ENCODE measurements at places on chromosomes 1 and 21.

DNA sequence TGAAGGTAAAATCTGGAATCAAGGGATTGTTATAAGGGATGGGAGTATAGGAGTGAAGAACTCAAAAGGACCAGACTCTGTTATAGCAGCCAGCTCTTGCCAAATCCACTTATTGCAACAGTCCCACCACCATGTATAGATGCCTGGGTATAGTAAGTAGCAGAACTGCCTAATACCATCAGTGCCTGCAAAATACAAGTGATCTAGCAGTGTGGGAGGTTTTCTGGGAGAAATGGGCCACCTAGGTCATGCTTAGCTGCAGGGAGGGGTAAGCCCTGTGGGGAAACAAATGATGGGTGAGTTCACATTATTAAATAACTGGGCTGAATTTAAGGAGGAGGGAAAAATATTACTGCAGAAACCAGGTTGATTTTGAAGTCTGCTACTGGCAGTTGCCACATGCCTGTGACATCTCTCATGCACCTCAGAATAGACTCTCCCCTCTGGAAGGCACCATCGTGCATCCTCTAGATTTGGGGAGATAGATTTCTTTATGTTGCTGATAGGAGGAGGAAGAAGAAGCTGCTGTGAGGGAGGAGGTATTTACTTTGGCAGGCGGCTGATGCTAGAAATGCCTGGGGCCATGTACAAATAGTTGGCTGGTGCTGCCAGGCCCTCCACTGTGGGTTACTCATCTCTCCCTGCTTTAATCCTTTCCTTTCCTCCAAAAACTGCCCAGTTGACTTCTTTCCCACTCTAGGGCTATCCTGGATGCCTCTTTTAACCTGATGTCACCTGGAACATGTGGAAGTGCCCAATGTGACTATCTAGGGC, 27.5 kb downstream of the HLX start:
- H3K27ac ChIP-seq = no peak overlapping the region
- no peaks in the 10 kb centered on the region for H3K36me3 ChIP-seq
- no peak overlapping the region for H3K4me3 ChIP-seq
- H3K4me1 ChIP-seq = no peaks in the 10 kb centered on the region

DNA sequence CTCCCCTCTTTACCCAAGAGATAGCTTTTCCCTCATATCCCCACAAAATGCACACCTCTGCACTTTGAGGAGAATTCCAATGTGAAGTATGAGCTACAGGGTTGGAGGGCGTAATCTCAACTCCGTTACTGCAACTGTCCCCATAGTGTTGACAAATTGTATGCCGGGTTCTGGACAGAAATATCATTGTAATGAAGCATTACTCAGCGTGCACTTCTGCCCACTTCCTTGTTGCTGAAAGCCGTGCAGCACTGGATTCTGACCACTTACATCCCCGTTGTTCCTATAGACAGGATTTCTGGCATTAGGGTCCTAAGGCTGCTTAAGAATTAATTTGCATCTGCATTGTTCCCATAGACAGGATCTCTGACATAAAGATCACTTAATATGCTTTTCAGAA, 205.6 kb downstream of the RHOU start:
- no peak overlapping the region for H3K4me3 ChIP-seq
- H3K27me3 ChIP-seq = no peaks in the 10 kb centered on the region
- peaks cover 55% of the 10 kb centered on the region for H3K4me1 ChIP-seq

DNA sequence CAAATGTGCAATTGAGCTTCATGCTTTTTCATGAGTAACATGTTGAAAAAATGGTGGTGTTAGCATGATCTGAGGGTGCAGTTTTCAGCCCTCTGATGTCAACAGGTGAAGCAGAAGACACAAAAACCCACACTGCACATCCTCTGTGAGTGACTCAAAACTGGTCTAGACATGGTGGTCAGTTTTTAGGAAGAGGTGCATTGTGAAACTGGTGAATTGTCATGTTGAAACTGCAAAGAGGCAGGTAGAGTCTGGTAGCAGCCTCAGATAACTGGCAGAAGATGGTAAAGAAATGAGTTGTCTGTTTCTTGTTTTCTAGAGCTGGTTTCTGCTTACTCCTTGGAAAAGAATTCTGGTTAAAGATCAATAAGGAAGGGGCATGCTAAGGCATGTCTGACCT, 97.3 kb upstream of the HMCN1 start:
- H3K27me3 ChIP-seq = no peaks in the 10 kb centered on the region
- H3K27ac ChIP-seq = peak overlapping the region; percentile 80
- H3K4me1 ChIP-seq = peaks cover 31% of the 10 kb centered on the region
- H3K4me3 ChIP-seq = peak overlapping the region; percentile 12
- peaks cover 43% of the 10 kb centered on the region for H3K36me3 ChIP-seq
- DNase-seq = peak; percentile 75

GRCh38 chr21:41091616-41092015, 76.3 kb upstream of the BACE2 start:
- no peak for DNase-seq
- no peaks in the 10 kb centered on the region for H3K4me1 ChIP-seq
- no peak overlapping the region for H3K4me3 ChIP-seq
- peaks cover 7% of the 10 kb centered on the region for H3K27me3 ChIP-seq
- no peaks in the 10 kb centered on the region for H3K36me3 ChIP-seq

DNA sequence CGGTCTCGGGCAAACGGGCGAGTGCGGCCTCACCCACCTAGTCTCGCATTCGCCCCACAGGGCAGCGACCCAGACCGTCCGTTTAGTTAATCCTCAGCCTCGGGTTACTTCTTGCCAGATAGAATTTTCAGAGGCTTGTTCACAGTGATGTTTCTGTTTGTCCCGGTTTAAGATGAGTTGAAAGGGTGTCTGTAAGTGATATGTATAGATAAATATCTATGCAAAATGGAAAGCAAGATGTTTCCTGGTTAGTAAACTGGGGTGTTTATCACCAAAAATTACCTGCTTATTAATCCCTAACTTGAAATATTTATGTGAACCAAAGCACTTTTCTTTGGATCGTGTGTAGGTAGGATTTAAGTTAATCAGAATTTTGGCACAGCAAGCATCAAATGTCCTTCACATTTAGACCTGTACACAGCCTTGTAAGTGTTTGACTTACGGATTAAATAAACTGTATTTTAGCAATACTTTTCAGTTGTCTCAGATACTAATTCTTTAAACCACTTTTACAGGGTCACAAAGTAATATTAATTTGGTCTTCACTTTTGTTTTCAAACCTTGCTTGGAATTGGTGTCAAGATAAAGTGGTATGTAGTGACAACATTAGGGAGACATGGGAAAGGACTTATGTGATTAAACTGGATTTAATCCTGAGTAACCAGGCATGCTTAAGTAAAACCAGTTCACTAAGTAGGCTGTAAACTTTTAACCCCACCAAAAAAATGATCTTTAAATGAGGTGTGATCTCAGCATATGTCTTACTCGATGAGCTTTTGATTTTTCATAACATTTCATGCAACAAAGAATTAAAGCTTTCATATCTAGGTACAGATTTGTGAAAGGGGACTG, 914 bp downstream of the ZNF326 start:
- peak overlapping the region; percentile 96 for H3K27ac ChIP-seq
- peak overlapping the region; percentile 99 for H3K4me3 ChIP-seq
- H3K4me1 ChIP-seq = peaks cover 26% of the 10 kb centered on the region
- no peak for DNase-seq

DNA sequence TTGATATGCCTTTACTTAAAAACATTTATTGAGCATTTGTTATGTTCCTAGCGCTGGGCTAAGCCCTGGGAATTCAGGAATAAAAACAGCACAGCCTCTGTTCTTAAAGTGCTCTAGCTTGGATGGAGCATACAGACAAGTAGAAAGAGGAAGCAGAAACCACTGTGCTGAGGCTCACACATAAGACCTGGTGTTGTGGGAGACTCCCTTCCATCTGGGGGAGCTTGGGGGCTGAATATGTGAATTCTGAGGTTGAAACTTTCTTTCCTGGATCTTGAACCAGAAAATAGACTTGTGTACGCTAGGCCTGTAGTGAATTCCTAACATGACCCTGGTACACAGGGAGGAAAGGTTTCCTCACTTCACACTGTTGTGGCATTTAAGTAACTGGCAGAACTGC, 209.9 kb downstream of the ZNF326 start:
- no peaks in the 10 kb centered on the region for H3K4me1 ChIP-seq
- H3K27ac ChIP-seq = no peak overlapping the region
- no peak overlapping the region for H3K4me3 ChIP-seq
- peaks cover 1% of the 10 kb centered on the region for H3K27me3 ChIP-seq

GRCh38 chr1:184158896-184159681, 107.6 kb downstream of the TSEN15 start:
- H3K4me3 ChIP-seq = no peak overlapping the region
- peaks cover 5% of the 10 kb centered on the region for H3K27me3 ChIP-seq
- no peak overlapping the region for H3K27ac ChIP-seq
- DNase-seq = no peak
- H3K4me1 ChIP-seq = no peaks in the 10 kb centered on the region

DNA sequence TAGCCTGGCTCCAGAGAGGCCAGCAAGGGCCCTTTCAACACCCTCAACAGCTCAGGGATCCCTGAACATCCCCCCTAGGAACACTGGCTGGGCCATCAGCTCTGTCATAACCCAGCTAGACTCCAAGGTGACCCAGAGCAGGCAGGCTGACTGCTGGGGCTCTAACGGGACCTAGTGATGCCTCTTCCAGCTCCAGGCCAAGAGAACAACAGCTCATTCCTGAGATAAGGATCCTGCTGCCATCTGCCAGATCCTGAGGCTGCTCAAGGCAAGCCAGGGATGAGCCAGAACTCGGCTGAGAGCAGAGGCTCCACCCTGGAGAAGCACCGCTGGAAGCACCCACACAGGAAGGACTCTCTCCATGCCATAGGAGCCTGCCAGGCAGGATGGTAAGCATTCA, 2.0 kb downstream of the VSIG8 start:
- no peak overlapping the region for H3K4me3 ChIP-seq
- DNase-seq = no peak
- peaks cover 4% of the 10 kb centered on the region for H3K4me1 ChIP-seq
- H3K36me3 ChIP-seq = no peaks in the 10 kb centered on the region
- H3K27me3 ChIP-seq = peaks cover 10% of the 10 kb centered on the region

GRCh38 chr1:157781048-157781447, 4.1 kb upstream of the FCRL2 start:
- peaks cover 10% of the 10 kb centered on the region for H3K4me1 ChIP-seq
- H3K36me3 ChIP-seq = no peaks in the 10 kb centered on the region
- peaks cover 2% of the 10 kb centered on the region for H3K27me3 ChIP-seq
- no peak overlapping the region for H3K27ac ChIP-seq
- DNase-seq = no peak
- H3K4me3 ChIP-seq = no peak overlapping the region

GRCh38 chr1:226942392-226942791, 2.3 kb downstream of the COQ8A start:
- H3K36me3 ChIP-seq = no peaks in the 10 kb centered on the region
- no peak overlapping the region for H3K4me3 ChIP-seq
- DNase-seq = no peak

GRCh38 chr1:63843010-63843409, 69.2 kb downstream of the ROR1 start:
- DNase-seq = no peak
- no peaks in the 10 kb centered on the region for H3K36me3 ChIP-seq
- H3K4me3 ChIP-seq = no peak overlapping the region
- H3K27me3 ChIP-seq = peaks cover 14% of the 10 kb centered on the region
- no peaks in the 10 kb centered on the region for H3K4me1 ChIP-seq

GRCh38 chr1:198245379-198245778, 88.6 kb downstream of the NEK7 start:
- H3K36me3 ChIP-seq = peaks cover 26% of the 10 kb centered on the region
- no peak overlapping the region for H3K27ac ChIP-seq
- no peak for DNase-seq
- no peaks in the 10 kb centered on the region for H3K27me3 ChIP-seq

- H3K4me1 ChIP-seq = no peaks in the 10 kb centered on the region
- peaks cover 6% of the 10 kb centered on the region for H3K27me3 ChIP-seq
- no peak overlapping the region for H3K27ac ChIP-seq
- no peak overlapping the region for H3K4me3 ChIP-seq
- H3K36me3 ChIP-seq = no peaks in the 10 kb centered on the region
These were observed 30.5 kb downstream of the CCDC185 start for GRCh38 chr1:223423641-223424233.

DNA sequence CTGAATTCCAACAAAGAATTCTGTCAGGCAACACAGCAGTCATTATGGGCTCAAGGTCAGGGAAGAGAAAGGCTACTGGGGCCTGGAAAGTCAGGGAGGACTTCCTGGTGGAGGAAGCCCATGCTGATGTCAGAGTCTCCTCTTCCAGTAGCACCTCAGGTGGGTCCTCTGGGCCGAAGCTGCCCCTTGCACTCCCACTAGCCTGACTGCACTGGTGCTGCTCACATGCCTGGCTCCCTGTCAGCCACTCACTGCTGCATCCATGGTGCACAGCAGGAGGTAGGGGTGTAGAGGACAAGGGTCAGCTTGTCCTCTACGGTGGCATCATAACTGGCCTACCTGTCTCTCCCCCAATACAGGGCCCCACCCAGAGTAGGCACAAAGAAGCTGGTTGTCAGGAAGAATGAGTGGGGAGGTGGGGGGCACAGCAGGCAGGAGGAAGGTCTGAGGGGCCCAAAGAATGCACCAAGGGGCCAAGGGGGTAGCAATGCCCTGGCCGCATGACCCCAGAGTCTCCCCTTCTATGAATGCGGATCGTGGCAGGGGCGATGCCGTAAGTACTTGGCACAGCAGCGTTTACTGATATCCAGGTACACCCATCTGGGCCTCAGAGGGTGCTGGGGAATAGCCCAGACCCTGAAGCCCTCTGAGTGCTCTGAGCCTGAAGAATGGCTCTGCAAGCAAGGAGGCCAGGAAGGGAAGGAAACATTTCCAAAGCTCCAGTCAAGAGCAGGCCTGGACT, 80.3 kb downstream of the GLIS1 start:
- H3K36me3 ChIP-seq = no peaks in the 10 kb centered on the region
- H3K27me3 ChIP-seq = peaks cover 17% of the 10 kb centered on the region
- H3K4me3 ChIP-seq = no peak overlapping the region
- no peak overlapping the region for H3K27ac ChIP-seq
- H3K4me1 ChIP-seq = no peaks in the 10 kb centered on the region

DNA sequence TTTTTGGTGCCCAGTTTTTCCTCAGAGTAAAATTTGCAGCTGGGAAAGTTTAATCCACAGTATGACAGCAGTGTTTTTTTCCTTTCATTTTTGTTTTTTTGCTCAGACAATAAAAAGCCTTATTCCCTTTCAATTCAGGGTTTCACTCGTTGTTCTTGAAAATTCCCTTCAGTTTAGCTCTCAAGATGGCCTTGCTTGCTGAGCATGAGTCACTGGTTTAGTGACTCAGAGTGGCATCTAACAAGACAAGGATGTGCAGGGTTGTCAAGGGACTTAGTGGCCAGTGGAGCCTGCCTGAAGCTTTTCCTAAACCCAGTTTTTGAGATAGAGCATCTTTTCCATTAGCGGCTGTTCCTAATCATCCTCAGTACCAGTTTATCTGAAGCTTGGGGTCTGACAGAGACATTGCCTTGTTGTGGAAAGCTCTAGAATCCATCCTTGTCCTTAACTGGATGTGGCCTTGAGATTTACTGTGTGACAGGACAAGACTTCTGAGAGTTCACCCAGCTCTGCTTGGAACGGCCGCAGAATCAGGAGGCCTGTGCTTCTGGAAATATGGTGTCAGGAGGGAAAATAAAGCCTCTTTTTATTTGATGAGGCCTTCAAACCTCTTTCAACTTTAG, 48.4 kb upstream of the DNAJC6 start:
- no peaks in the 10 kb centered on the region for H3K36me3 ChIP-seq
- H3K27me3 ChIP-seq = peaks cover 22% of the 10 kb centered on the region
- no peak overlapping the region for H3K27ac ChIP-seq
- no peak overlapping the region for H3K4me3 ChIP-seq

All from activated CD8-positive, alpha-beta T cell treated with anti-CD3 and anti-CD28 coated beads, Interleukin-2, amount 10 ng/mL, durations not matched to agents 7 days and 5 days (primary cell).